Stimulated activated CD4-positive, alpha-beta T cell treated with anti-CD3 and anti-CD28 coated beads, Interleukin-4, amount 100 ng/mL, for 1 hour (primary cell): ENCODE measurements at places on chromosomes 7 and 10.

- no peak for DNase-seq
These were observed 11.7 kb downstream of the PRF1 start for GRCh38 chr10:70590655-70591416.

- DNase-seq = no peak
These were observed 749.1 kb upstream of the LRRTM3 start for GRCh38 chr10:66176772-66177171.

GRCh38 chr7:44087911-44088838 lies 5.8 kb upstream of the POLM start:
- DNase-seq = no peak

DNA sequence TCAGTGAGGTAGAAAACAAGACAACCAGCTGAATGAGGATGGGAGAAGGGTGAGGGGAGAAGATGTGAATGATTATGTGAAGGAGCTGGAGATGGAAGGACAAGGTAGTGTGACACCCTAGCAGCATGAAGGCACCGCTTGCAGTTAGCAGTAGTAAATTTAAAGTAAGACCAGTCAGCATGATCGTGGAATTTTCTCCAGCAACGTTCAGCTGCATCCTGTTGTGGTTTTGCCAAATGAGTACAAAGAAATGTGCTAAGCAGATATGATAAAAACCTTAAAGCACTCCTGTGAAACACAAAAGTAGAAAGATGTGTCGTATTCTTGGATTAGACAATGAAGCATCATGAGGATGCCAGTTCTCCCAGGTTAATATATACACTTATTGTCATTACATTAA lies 34.1 kb upstream of the IFRD1 start:
- no peak for DNase-seq

DNA sequence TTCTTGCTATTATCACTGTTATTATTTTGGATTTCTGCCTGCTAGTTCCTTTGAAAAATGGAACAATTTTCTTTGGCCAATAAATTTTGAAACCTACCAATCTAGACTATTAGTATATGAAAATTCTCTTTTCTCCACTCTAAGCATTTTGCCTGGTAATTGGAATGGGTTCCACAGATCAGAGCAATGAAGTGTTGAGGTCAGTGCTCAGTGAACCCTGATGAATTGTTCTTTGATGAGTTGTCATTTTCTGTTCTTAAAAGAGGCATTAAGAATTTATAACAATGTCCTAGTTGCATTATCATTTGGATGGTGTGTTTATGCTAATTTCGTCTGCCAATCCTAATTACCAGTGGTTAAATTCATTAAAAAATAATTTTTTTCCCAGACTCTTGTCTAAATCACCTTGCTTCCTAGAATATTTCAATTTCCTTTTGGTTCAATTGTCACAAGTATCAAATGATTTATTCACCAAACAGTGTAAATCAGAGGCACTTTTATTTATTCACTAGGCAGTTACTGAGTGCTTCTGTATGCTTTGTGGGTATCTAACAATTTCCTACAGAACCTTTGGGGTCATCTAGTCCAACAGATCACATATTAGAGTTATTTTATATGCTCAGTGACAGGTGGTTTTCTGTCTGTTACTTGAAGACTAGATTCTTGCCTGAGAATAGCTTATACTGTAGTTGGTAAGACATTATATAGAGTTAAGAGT lies 239.0 kb downstream of the DNAJB9 start:
- DNase-seq = no peak

- DNase-seq = peak; percentile 8
These were observed 75.7 kb upstream of the CCDC71L start for GRCh38 chr7:106736508-106737201.

DNA sequence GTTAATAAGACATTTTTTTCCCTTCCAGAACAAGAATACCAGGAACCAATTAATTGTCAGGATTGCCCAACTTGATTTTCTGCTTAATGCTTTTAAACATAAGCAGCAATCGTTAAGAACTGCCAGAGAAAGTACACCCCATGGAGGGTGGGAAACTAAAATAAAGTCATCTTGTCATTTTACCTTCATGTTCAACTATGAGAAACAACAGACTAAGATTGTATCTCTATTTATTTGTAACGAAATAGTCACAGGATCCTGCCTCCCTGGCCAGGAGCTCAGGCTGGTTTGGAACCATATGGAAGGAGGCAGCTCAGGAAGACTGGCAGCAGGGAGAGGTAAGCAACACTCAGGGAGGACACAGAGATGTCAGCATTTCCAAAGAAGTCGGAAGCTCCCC lies 129.6 kb downstream of the TNS3 start:
- no peak for DNase-seq

- DNase-seq = no peak
These were observed 11.1 kb downstream of the PRLHR start for GRCh38 chr10:118584181-118584954.

- DNase-seq = no peak
These were observed 565.2 kb downstream of the SDK1 start for GRCh38 chr7:3866277-3866676.

DNA sequence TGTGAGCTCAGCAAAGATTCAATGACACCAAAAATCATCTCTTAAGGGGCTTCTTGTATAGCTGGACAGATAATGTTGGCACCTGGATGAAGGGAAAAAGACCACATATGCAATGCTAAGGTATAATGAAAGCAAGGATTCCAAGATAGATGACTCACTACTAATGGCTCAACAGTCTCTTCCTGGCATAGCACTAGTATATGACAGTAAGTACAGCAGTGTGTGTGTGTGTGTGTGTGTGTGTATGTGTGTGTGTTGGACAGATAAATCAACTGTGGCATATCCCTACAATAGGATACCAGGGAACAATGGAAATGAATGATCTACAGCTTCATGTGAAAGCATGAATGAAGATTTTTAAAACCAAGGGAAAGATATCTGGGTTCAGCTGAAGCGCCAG lies 257.1 kb downstream of the SFMBT2 start:
- DNase-seq = no peak

DNA sequence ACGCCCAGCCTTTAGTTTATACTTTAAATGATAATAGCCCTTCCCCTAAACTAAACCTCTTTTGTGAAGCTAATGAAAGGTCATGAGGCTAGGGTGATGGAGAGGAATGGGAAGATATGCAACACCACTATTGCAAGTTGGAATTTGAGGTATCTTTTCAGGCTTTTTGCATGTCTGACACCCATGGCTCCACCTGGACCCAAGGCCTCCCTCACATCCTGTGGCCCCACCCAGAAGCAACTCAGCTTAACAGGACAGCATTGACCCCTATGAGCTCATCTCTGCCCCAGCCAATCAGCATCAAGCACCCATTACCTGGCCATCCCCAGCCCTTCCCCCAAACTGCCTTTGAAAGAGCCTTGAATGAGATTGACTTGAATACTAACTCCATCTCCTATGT lies 674.2 kb upstream of the NRP1 start:
- no peak for DNase-seq

DNA sequence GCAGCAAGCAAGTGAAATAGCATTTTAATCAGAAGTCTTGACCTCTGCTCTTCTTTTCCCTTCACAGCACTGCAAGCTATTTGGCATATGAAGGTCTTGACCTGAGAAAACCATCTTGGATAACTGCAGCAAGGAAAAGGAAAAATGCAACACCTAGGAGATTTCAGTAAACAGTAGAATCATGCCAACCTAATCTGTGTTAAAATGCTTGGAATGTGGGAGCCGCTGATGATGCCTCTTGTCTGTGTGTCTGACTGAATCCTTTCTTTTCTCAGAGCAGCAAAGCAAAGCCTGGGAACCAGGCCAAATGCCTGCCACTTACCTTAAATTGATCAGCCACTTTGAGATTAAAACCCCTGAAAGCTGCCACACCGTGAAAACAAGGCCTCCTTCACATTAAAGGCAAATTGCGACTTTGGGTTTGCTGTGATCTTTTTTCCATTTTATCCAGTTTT lies 80.4 kb upstream of the CDK6 start:
- no peak for DNase-seq

GRCh38 chr7:74514131-74514591 lies 60.5 kb downstream of the GTF2IRD1 start:
- DNase-seq = no peak

DNA sequence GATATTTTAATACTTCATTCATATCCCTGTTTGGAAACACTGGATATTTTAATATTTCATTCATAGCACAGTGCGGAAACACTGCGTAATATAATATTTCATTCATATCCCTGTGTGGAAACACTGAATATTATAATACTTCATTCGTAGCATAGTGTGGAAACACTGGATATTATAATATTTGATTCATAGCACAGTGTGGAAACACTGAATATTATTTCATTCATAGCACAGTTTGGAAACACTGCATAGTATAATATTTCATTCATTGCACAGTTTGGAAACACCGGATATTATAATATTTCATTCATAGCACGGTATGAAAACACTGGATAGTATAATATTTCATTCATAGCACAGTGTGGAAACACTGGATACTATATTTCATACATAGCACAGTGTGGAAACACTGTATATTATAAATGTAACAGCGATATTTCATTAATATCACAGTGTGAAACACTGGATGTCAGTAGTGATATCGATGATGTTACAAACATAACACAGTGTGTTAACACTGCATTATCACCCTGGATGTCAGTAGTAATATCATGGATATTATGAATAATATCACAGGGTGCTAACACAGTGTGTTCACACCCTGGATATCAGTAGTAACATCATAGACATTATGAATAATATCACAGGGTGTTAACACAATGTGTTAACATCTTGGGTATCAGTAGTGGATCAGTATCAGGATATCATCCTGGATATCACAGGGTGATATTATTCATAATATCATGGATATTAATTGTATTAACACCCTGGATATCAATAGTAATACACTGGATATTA lies 2.9 kb upstream of the TMEM225B start:
- no peak for DNase-seq

- DNase-seq = no peak
These were observed 8.9 kb upstream of the GBX1 start for GRCh38 chr7:151176401-151176800.

DNA sequence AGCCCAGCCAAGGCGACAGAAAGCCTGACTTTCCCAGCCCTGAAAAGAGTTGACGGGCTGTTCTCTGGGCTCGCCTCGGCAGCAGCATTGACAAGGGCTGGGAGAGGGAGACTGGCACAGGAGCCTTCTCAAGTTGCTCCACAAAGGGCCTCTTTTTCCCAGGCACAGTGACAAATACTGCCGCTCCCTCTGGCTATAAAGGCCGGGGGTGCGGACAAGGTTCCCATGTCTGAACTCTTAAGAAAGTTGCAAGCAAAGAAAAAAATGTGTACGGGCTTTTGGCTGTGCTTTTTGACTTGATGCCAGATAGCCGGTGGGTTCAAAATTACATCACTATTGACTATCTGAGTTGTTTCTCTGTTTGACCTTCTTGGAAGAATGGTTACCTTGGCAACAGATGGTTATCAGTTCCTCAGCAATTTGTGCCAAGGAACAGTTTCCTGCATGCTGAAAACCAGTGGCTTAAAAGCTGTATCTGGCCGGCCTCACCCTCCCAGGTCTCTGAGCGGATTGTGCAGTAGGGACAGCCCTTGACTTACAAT lies 115.9 kb upstream of the EEPD1 start:
- DNase-seq = no peak

GRCh38 chr10:69955897-69956740 lies 96.5 kb upstream of the MACROH2A2 start:
- DNase-seq = no peak

- no peak for DNase-seq
These were observed 36.4 kb downstream of the CUBN start for GRCh38 chr10:17092986-17093803.

DNA sequence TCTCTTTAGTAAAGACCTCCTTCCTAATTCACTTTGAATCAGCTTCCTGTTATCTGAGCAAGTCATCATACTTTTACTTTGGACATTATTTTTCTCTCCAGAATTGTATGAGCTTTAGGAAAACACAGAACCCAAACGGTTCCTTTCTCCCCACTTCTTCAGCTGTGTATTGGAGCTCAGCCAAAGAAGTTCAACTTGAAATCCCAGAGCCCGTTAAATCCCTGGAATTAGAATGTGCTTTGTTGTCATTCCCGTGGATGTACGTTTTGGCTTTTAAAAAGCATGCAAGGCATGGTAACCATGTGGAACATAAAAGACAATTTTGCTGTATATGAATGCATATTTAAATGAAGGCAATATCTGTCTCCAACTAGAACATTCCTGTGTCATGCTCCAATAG lies 46.6 kb downstream of the AGMO start:
- DNase-seq = no peak

DNA sequence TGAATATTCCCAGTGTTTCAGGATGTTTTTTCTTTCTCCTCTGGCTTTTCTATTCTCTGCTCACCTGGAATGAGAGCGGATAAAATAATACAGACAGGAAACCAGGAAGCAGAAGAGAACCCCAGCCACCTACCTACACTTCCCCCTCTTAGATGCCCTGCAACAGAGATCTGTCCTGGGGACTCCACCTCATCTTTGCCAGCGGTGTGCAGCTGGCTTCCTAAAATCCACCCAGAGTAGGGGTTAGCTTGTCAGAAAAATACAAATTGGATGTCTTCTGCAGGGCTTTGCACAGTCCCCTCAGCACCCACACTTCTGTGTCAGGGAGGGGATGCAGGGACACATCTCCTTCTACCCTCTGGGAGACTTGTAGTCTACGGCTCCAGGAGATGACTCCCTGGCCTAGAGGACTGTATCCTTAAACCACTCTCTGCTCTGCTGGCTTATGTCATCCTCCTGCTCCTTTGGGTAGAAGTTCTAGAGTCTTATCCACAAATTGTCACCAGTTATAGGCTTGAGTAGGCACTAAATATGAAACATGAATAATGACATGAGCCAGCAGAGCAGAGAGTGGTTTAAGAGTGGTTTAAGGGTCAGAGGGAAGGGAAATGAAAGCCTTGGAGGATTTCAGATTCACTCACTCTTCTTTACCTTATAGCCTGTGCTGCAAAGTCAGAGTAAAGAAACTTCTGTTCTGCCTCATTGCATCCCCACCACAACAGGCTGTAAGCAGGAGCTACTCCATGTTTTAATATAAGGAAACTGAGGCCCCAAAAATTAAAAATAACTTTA lies 749.4 kb downstream of the AUTS2 start:
- DNase-seq = no peak

DNA sequence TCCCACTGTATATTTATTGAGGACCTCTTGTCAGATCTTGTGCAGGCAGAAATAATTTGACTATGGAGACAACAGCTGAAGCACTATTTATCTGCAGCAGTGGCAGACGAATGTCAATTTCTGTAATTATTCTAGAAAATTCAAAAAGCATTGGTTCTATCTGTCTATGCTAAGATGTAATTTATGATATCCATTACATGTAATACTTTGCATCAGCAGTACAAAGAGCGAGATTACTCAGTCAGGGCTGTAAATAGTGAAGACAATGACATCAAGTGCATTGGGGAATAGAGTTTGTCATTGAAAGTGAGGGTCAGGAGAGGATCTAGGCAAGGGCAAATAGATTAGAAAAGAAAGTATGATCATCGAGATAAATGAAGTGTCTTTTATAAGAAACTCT lies 508.2 kb downstream of the ZWINT start:
- DNase-seq = no peak
